Left renal pelvis (tissue), 4 donors: ENCODE measurements at places on chromosomes 3 and 15.
A peak's percentile ranks its signal among the peaks of the same experiment; 100 is the strongest.

DNA sequence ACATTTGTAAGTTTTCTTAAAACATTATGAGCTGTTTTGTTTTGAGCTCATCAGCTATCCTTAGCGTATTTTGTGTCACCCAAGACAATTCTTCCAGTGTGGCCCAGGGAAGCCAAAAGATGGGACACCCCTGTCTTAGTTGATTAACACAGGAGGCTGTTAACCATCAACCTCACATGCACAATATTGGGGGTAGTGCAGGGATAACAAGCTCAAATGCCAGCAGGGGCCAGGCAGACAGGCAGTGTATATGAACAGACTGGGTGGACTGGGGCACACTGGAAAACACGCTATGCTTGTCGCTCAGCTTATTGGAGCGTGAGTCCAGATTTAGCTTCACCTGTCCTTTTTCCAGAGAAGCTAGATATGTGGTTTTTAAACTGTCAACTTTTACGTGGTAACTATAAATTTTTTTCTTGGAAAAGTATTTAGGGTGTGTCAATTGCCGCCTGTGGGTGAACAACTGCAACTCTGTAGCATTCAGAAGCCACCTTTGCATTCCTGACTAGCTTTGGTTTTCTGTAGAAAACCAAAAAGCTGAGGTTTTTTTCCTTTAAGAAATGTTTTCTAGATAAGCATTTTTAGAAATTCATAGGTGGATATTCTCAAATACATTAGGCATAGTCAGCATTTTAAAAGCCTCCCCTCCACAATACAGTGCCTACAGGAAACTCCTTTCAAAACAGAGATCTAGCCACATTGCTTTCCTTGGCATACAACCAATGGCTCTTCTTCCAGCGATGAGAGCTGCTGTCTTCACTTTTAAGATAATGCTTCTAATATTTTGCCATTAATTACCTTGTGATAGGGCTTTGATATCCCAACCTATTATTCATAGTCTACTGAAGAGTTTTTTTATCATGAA lies 14.6 kb downstream of the PSMD6 start:
- no peak for DNase-seq

DNA sequence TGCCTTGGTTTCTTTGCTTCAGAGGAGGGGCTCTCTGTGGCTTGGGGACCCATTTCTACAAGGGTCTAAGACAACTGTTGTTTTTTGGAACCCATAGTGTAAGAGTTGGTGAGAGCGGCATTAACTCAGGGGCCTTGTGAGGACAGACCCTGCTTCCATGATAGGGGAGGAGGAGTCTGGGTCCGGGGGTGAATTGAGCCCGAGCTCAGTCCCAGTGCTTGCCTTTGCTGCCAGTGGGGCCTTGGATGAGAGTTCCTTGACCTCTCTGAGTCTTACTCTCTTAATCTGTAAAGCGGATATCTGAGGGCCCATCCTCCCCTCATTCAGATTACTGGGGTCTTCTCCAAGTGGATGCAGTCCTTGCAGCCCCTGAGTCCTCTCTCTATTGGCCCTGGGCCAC lies 74.2 kb downstream of the EEFSEC start:
- DNase-seq = no peak

DNA sequence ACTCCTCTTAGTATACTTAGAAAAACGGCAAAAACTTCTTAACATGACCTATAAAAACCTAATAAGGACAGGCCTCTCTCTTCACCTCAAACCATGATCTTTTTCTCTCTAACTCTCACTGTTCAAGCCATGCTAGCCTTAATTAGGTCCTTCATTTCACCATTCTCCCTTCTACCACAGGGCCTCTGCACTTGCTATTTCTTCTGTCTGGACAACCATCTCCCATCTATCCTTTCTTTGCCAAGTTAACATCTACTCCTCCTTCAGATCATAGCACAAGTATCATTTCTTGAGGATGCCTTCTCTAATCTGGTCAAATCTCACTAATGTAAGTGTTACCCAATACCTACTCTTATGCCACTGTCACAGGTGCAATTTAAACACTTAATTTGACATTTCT lies 39.1 kb downstream of the TMCC1 start:
- no peak for DNase-seq

- DNase-seq = peak; percentile 15
Measured at GRCh38 chr15:55917881-55918296, 75.5 kb downstream of the NEDD4 start.

DNA sequence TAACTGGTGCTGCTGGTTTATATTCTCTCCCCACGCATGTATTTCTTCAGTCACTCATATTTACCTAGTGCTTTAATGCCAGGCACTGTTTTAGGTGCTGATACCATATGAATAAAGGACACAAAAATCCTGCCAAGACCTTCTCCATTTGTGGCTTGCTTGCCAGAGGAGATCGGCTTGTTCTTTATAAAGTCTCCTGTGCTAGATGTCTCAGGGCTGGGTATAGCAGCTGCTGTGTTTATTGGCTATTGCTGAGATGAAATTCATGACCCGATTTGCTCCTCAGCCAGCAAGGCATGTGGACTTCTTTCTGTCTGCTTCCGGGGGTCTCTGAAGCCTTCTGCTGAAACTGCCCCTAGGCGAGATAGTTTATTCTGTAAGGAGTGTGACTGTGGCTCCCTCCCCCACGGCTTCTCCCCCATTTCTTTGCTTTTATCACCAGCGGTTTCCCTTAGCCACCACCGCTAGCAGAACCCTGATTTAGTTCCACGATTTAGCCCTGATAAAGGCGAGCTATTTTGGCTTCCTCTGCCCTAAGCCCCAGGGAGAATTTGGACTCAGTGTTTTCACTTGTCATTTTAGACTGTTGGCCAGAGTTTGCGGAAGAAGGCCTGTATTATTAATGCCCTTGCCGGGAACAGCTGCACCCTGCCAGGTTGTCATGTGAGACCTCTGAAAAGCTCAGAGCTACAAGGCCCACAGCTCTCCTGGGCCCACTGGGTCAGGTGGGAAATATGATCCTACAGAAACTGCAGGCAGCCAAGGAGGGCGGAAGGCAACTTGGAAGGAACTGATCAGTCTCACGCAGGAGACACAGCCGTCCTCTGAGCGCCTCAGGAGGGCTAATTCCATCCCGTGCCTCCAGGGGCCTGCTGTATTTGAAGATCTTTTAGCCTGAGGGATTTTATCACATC lies 46.8 kb downstream of the ST6GAL1 start:
- DNase-seq = peak; percentile 55
